Hepatic stellate cell (primary cell): ENCODE measurements at places on chromosomes 4 and X.

DNA sequence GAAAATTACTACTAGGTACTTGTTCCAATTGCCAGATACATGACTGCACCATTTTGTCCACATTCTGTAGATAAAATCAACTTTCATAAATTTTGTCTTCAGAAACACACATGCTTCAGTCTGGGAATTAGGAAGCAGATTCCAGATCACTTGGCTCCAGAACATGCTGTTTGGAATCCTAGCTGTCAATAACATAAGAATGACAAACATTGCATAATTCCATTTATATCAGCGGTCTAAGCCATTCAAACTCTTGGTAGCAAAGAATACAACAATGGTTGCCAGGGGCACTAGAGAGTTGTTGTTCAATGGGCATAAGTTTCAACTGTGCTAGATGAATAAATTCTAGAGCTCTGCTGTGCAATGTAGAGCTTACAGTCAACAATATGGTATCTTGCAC is 1112.1 kb upstream of the AGA start:
- DNase-seq: no peak

- DNase-seq: peak; percentile 19
Observed at GRCh38 chr4:57190601-57191481, 80.7 kb upstream of the IGFBP7 start.

DNA sequence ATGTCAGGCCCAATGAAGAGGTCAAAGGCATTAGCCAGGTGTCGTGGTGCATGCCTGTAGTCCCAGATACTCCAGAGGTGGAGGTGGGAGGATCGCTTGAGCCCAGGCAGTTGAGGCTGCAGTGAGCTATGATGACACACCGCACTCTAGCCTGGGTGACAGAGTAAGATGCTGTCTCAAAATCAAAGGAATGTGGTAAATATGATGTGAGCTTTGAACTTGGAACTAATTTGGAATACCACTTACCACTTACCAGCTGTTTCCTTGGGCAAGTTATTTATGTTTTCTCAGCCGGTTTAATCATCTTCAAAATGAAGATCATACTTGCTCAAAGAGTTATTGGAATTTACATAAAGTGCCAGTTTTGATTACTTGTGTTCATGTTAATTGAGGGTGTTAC is 23.8 kb upstream of the SEPSECS start:
- DNase-seq: no peak

DNA sequence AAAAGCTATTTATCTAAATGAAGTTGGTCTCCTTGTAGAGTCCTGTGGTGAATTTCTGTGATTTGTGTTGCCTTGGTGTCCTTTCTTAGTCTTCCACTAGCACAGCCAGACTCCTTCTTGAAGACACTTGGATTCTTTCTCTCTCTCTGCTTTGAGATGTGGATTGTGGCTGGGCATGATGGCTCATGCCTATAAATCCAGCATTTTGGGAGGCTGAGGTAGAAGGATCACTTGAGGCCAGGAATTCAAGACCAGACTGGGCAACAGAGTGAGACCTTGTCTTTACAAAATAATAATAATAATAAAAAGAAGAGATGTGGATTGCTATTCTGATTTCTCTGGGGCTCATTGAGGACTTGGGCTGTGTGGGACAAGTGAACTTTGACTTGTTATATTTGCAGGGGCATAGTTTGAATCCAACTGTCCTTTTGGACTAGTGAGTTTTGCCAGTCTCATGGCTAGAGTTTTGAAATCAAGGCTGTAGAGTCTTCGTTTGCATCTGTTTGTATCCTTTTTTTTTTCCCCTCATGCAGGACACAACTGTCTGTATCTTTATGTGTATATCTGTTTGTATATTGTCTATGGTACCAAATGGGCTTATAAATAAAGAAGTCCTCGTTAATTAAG is 11.1 kb upstream of the SMIM14 start:
- no peak for DNase-seq

DNA sequence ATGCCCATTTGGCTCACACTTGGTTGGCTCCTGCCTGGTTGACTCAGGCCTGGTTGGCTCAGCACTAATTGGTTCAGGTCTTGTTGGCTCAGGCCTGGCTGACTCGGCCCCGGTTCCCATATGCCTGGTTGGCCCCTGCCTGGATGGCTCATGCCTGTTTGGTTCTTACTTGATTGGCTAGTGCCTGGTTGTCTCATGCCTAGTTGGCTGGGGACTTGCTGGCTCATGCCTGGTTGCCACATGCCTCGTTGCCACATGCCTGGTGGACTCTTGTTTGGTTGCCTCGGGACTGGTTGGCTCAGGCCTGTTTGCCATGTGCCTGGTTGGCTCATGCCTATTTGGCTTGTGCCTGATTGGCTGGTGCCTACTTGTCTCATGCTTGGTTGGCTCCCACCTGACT is 103.7 kb downstream of the APOOL start:
- no peak for DNase-seq

DNA sequence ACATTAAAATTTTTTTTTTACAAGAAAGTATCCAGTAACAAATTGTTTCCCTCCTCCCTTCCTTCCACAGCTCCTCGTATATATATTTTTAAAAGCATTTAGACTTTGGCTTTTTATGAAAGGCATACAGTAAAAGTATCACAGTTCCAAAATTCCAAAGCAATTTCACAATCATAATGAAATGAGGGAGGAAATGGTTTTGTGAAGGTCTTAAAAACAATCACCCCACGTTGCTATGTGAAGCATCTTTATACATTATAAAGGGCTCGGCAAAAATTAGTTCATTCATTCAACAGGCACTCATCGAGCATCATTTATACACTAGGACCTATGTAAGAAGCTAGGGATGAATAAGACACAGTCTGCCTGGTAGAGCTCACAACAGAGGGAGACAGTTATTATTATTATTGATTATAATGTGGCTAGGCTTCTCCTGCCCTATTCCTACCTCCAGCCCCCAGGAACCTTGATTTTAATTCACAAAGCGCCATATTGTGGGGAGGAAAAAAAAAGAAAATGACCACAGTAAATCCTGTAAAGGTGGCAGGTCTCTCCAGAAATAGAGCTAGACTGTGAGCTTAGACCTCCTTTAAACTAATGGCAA is 239.9 kb downstream of the MAML3 start:
- DNase-seq: no peak

- DNase-seq: peak; percentile 42
Observed at GRCh38 chr4:123587983-123588494, 191.4 kb downstream of the SPRY1 start.
